Bronchial smooth muscle cell (primary cell): ENCODE measurements at places on chromosomes 16 and 17. TPM values are rescaled to one million over a fixed set of nuclear protein-coding genes. Genes with fewer than 3 reads are reported as not detected.

CD300LB gene
- total RNA-seq: not detected in 2 replicates

AATF gene
- total RNA-seq: 26.6 and 37.2 TPM in 2 replicates

CACNG3 gene
- total RNA-seq: not detected in 2 replicates

KRTAP9-8 gene
- total RNA-seq: not detected in 2 replicates

HOXB7 gene
- 2.9 and 3.8 TPM in 2 replicates for total RNA-seq
